ENCODE measurements at places on chromosomes 13 and 19. TPM values are rescaled to one million over a fixed set of nuclear protein-coding genes. Genes with fewer than 3 reads are reported as not detected.
A peak's percentile ranks its signal among the peaks of the same experiment; 100 is the strongest.

S1PR5 gene
- 1.8 TPM for total RNA-seq

AP1M2 gene
- not detected for total RNA-seq

TUBB4A gene
- total RNA-seq, result 7.1 TPM

- no peak overlapping the region for H3K4me3 ChIP-seq
- no peaks in the 10 kb centered on the region for H3K4me1 ChIP-seq
- no peak for DNase-seq
- H3K27me3 ChIP-seq, result no peaks in the 10 kb centered on the region
- no peaks in the 10 kb centered on the region for H3K36me3 ChIP-seq
Measured at GRCh38 chr13:77919246-77919920, 752 bp upstream of the EDNRB start.

GRCh38 chr13:19056355-19056880 is 125.2 kb downstream of the TUBA3C start:
- H3K27ac ChIP-seq, result no peak overlapping the region
- H3K4me3 ChIP-seq, result no peak overlapping the region
- no peaks in the 10 kb centered on the region for H3K27me3 ChIP-seq
- DNase-seq, result no peak

DNA sequence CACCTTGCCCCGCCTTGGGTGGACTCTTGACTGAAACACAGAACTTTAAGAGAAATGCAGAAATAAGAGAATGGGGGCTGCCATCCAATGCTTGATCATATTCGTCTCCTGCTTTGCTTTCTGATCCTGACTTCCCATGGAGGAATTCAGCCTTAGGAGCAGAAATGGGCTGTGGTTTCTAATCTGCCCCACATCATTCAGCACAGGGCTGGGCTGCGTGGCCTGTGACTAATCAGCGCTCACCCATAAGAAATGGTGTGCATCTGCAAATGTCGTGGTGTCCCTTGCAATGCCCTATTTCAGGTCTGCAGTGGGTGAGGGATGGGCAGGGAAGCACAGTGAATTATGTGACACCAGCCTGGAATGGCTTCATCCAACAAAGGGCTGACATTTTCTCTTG is 60.7 kb upstream of the URI1 start:
- no peaks in the 10 kb centered on the region for H3K27me3 ChIP-seq
- DNase-seq, result no peak
- no peaks in the 10 kb centered on the region for H3K36me3 ChIP-seq

- peak overlapping the region; percentile 97 for H3K27ac ChIP-seq
- peak; percentile 77 for DNase-seq
- H3K4me1 ChIP-seq, result peaks cover 39% of the 10 kb centered on the region
- H3K27me3 ChIP-seq, result no peaks in the 10 kb centered on the region
Measured at GRCh38 chr19:39410017-39410830, 2.2 kb upstream of the PLEKHG2 start.

DNA sequence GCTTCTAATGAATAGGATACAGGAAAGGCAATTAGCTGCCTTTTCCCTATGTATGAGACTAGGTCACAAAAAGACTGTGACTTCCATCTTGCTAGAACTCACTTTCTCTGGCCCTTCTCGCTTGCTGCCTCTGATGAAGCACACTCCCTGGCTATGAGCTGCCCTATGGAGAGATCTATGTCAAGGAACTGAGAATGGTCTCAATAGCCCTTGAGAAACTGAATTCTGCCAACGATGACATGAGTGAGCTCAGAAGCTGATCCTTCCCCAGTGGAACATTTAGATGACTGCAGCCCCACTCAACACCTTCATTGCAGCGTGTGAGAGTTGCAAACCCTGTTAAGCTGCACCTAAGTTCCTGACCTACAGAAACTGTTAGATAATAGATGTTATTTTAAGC is 309.8 kb downstream of the COG6 start:
- no peak overlapping the region for H3K4me3 ChIP-seq
- no peaks in the 10 kb centered on the region for H3K27me3 ChIP-seq
- H3K27ac ChIP-seq, result no peak overlapping the region
- H3K4me1 ChIP-seq, result no peaks in the 10 kb centered on the region

- H3K4me1 ChIP-seq, result no peaks in the 10 kb centered on the region
- DNase-seq, result no peak
- no peaks in the 10 kb centered on the region for H3K27me3 ChIP-seq
- no peaks in the 10 kb centered on the region for H3K36me3 ChIP-seq
- no peak overlapping the region for H3K27ac ChIP-seq
Measured at GRCh38 chr13:76380446-76381065, 505.6 kb downstream of the KCTD12 start.

DNA sequence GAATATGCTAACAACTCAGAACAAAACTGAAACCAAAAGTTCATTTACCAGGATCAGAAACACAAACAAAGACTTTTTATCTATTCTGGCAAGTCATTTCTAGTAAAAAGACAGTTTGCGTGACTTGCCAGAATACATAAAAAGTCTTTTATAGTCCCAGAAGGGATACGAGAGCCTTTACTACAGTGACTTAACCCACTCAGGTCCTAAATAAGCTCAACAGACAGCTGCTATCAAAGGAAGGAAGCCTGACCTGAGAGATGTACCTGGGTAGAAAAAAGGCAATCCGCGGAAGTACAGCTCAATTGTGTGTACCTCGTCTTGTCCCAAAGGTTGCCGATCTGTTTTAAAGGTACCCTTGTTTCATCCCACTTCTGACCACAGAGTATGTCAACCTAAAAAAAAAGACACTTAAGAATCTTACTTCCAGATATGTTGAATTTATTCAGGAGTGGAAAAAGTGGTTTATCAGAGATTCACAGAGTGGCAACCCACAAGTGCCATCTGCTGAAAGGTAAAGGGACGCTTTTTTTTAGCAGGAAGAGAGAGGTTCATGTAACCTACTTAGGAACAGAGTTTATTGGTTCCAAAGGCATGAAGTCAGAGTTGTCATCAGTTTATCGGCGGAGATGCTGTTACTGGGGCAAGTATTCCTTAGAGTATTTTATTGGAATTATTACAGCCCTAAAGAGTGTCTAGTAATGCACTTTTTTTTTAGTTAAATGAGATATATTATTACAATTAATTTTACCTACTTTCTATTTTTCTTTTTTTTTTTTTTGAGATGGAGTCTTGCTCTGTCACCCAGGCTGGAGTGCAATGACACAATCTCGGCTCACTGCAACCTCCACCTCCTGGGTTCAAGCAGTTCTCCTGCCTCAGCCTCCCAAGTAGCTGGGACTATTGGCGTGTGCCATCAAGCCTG is 69.7 kb upstream of the C1QTNF9B start:
- H3K27ac ChIP-seq, result peak overlapping the region; percentile 49
- H3K27me3 ChIP-seq, result no peaks in the 10 kb centered on the region
- peak; percentile 50 for DNase-seq
- peak overlapping the region; percentile 58 for H3K4me3 ChIP-seq

DNA sequence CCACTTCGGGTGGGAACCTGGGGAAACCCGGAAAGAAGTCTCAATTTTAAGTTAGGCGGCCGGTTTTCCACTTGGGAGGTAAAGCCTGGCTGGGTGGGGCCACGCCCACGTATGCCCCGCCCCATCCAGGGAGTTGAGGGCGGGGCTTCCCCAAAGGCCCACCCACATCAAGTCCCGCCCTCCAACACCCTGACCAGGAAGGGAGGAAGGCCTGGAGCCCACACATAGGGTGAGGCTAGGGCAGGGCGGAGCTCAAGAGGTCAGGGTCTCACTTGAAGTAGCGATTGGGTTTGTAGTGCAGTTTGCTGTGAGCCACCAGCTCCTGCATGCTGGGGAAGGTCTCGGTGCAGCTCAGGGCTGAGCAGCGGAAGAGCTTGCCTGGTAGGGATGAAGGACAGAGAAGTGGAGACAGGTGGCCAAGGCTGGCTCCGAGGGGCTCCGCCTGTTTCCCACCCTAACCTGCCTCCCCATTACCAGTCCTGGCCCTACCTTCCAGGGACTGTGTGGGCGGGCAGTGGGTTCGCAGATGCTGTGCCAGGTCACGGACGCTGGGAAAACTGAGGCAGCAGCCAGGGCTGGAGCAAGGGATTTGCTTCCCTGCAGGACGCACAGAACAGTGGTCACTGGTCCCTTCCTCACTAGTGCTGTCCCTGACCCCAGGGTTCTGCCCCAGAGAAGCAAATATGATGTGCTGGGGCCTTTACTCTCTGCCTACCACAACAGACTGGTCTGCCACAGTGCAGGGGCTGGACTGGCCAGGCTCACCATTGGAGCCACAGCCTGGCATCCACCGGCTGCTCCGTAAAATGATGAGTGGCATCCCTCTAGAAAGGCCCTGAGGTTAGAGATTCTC is 1.6 kb downstream of the ZNF414 start:
- peaks cover 49% of the 10 kb centered on the region for H3K4me1 ChIP-seq
- DNase-seq, result no peak
- peak overlapping the region; percentile 33 for H3K27ac ChIP-seq
- H3K36me3 ChIP-seq, result no peaks in the 10 kb centered on the region
- no peak overlapping the region for H3K4me3 ChIP-seq

GRCh38 chr19:13155472-13156359 is 5.5 kb downstream of the IER2 start:
- peak; percentile 82 for DNase-seq
- H3K4me3 ChIP-seq, result peak overlapping the region; percentile 76
- H3K4me1 ChIP-seq, result peaks cover 40% of the 10 kb centered on the region
- H3K27me3 ChIP-seq, result no peaks in the 10 kb centered on the region

GRCh38 chr19:16969135-16969534 is 57.5 kb downstream of the CPAMD8 start:
- H3K4me3 ChIP-seq, result no peak overlapping the region
- H3K36me3 ChIP-seq, result no peaks in the 10 kb centered on the region
- no peak for DNase-seq
- no peaks in the 10 kb centered on the region for H3K27me3 ChIP-seq
- no peaks in the 10 kb centered on the region for H3K4me1 ChIP-seq
- H3K27ac ChIP-seq, result no peak overlapping the region

DNA sequence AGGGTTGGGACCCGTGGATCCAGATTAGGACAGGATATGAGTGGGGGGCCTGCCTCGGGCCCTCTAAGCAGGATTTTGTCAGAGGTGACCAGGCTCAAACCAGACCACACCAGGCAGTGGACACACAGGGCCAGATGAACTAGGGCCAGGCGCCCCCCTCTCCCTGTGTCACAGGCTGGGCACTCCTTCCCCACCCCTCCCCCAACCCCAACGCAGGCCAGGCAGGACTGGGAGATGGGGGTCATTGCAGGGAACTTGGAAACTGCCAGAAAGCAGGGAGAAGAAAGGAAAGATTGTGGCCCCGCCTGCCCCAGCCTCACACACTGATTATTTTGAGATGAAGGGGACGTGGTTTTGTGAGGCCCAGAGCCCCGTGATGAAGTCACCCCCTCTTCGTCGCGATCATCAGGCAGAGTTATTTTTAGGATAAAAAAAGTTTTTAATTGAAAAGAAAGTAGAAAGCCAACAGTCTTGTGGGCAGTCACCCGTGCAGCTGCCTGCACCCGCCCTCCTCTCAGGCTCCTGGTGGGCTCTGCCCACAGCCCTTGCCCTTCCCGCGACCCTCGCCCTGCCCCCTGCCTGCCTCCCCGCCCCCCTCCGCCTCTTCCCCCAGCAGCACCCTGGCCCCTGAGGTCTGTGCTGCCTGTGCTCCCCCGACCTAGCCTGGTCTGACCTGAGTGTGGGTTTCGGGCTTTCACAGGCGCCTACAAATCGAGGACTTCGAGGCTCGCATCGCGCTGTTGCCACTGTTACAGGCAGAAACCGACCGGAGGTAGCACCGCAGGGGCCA is 1.9 kb upstream of the YJEFN3 start:
- H3K27me3 ChIP-seq, result no peaks in the 10 kb centered on the region
- no peaks in the 10 kb centered on the region for H3K36me3 ChIP-seq
- no peak overlapping the region for H3K4me3 ChIP-seq
- H3K27ac ChIP-seq, result no peak overlapping the region
- peaks cover 4% of the 10 kb centered on the region for H3K4me1 ChIP-seq
- no peak for DNase-seq

GRCh38 chr13:49220856-49221589 is 885 bp downstream of the MLNR start:
- H3K27ac ChIP-seq, result no peak overlapping the region
- H3K4me3 ChIP-seq, result no peak overlapping the region
- H3K4me1 ChIP-seq, result no peaks in the 10 kb centered on the region
- no peak for DNase-seq
- H3K36me3 ChIP-seq, result no peaks in the 10 kb centered on the region
- H3K27me3 ChIP-seq, result peaks cover 29% of the 10 kb centered on the region

GRCh38 chr19:18041054-18041453 is 33.1 kb downstream of the ARRDC2 start:
- H3K4me1 ChIP-seq, result peaks cover 30% of the 10 kb centered on the region
- DNase-seq, result no peak
- no peaks in the 10 kb centered on the region for H3K36me3 ChIP-seq
- no peak overlapping the region for H3K4me3 ChIP-seq
- H3K27ac ChIP-seq, result no peak overlapping the region
- no peaks in the 10 kb centered on the region for H3K27me3 ChIP-seq
